Natural killer cell (primary cell): ENCODE measurements at places on chromosomes 11 and 22.

DNA sequence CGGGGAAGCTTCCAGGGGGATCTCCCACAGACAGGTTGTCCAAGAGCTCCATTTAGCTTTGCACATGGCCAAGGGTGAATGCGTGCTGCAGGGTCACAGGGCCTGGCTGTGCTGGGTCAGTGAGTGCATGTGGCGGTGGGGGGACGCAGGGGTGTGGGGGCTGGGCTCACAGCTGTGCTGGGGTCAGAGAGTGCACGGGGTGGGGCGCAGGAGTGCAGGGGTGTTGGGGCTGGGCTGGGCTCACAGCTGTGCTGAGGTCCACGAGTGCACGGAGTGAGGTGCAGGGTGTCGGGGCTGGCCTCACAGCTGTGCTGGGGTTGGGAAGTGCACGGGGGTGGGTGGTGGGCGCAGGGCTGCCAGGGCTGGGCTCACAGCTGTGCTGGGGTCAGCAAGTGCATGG, 557.7 kb downstream of the BRD1 start:
- DNase-seq, result no peak

- no peak for DNase-seq
These were observed 4.9 kb downstream of the LGALS1 start for GRCh38 chr22:37680191-37680851.

- DNase-seq, result no peak
These were observed 4.8 kb downstream of the SELENOM start for GRCh38 chr22:31102441-31103081.

DNA sequence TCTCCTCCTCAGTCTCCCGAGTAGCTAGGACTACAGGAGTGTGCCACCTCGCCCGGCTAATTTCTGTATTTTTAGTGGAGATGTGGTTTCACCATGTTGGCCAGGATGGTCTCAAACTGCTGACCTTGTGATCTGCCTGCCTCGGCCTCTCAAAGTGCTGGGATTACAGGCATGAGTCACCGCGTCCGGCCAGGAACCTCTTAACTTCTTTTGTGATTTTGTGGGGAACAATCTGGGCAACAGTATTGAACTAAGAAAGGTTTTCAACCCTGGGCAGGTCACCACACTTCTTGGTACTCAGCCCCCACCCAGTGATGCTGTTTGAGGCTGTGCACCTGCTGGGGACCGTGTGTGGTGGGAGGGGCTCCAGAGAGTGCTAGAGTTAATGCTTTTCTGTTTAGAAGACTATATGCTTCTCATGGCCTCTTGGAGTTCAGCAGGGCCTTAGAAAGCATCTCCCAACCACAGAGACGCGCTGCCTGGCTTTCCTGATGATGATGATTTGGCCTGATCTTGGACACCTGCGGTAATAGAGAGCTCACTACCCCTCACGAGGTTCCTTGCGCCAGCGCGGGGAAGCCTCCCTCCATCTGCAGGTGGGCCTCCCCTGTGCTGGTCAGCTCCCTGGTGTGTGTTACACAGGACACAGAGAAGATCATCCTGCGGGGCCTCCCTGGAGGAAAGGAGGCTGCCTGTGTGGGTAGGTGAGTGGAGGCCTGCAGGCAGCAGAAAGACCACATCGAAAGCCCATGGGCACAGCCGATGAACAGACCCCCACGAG, 1.2 kb downstream of the DENND6B start:
- DNase-seq, result no peak

- peak; percentile 71 for DNase-seq
These were observed 9.0 kb downstream of the SYN3 start for GRCh38 chr22:33049119-33049729.

GRCh38 chr11:12052676-12053605, 44.5 kb upstream of the DKK3 start:
- peak; percentile 38 for DNase-seq

DNA sequence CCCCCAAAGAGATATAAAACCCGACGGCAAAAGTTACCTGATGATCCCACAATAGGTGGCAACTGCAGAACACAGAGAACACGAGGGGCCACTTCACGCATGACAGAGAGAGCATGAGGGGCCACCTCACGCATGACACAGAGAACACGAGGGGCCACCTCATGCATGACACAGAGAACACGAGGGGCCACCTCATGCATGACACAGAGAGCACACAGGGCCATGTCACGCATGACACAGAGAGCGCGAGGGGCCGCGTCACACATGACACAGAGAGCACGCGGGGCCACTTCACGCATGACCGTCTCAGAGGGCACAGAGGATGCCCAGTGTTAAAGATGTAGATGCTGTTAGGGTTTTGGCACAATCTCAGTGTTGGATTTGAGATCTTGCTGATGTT, 1359.5 kb downstream of the TBC1D22A start:
- DNase-seq, result no peak

DNA sequence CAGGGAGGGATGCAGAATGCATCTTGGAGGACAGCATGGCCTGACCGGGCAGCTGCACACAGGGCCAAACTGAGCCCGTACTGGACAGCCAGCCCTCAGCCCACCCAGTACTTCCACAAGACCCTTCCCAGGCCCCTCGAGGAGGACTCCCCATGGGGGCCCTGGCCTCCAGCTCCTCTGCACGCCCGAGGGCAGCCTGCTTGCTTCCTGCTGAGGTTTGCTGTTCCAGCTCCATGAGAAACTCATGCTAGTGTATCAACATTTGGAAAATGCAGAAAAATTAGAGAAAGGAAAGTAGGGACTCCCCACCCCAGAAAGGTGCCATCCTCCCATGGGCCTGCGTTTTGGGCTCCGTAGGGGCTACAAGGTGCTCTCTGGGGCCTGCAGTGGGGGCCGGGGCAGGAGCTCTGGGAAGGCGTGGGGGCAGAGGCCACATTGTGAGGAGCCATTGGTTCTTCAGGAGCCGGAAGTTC, 21.3 kb upstream of the CCDC188 start:
- DNase-seq, result no peak

DNA sequence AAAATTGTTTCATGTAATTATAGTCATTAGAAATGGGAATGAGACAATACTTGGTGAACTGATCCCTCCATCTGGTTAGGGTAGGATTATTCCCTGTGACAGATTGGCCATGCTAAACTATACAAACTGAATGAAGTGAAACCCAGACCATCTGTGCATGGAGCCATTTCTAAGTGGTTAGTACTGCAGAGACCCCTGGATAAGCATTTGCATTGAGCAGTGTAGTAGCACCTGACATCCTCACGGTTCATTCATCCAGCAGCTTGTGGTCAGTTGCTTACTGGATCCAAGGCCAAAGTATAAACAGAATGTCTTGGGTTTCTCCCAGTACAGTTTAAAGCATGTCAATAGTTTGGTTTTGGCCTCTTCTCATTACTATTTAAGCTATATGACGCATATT, 93.8 kb upstream of the ARHGAP42 start:
- no peak for DNase-seq

DNA sequence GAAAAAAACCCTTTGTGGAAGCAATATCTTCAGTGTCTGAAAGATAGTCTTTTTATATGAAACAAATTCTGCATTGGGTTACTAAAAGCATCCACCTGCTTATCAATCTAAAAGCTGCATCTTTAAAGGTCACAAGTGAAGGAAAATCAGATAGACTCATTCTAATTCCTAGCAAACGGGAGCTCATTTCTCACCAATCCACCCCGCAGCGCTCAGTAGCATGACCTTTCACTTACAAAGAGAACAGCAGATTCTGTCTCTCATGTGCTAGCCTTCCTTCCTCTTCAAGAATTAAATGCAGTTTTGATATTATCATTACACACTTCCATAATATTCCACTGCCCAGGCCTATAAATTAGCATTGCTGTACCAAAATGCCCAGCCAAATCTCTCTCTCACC, 212.9 kb downstream of the CADM1 start:
- no peak for DNase-seq

DNA sequence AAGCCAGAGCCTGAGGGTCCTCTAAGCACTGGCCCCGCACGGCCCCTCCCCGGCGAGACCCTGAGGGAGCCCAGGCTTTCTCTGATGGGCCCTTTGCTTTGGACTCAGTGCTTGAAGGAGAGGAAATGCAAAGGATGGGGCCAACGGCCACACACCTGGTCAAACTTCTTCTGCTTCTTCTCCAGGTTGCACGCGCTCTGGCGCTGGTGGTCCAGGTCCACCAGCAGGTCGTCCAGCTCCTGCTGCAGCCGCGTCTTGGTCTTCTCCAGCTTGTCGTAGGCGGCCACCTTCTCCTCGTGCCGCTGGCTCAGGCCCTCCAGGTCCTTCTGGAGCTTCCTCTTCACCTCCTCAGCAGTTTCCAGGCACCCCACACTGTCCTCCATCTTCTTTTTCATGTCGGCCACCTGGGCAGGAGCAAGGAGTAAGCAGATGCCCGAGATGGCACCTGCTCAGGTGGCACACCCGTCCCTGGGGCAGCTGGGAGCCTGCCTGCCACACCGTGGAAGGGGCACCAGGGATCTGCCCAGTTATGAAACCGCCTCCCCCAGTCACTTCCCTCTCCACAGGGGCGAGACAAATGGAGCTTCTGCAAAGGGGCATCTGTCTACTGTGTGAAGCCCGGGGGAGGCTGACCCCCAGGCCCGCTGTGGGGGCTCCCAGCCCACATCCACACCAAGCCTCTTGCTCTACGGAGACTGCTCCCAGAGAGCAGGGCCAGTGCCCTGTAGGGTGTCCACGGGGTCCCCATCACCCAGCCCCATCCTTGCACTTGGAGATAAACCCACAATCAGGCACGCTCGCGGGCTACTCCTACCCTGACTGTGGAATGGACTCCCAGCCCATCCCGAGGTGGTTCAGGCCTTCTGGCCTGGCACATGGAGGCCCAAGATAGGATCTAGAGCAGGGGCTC, 39.2 kb downstream of the APOL1 start:
- no peak for DNase-seq

- no peak for DNase-seq
These were observed 16.7 kb downstream of the SSH3 start for GRCh38 chr11:67320011-67320410.

- DNase-seq, result no peak
These were observed 39.6 kb downstream of the PDE2A start for GRCh38 chr11:72634472-72635095.

DNA sequence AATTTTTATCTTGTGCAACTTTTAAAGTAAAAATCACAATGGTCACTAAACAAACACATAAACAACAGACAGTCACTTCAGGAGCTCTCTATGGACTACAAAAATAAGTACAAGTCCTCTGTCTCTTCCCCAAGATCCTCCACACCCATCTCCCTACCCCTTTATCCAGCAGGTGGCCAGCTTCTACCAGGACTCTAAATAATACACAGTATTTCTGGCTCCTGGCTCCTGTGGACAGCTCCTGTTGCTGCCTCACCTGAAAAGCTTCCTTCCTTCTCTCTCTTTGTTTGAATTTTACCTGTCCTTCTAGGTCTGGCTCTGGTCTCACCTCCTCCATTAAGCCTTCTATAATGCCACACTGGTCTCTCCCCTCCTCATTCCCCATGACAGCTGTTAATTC, 86.1 kb downstream of the CLPB start:
- no peak for DNase-seq

DNA sequence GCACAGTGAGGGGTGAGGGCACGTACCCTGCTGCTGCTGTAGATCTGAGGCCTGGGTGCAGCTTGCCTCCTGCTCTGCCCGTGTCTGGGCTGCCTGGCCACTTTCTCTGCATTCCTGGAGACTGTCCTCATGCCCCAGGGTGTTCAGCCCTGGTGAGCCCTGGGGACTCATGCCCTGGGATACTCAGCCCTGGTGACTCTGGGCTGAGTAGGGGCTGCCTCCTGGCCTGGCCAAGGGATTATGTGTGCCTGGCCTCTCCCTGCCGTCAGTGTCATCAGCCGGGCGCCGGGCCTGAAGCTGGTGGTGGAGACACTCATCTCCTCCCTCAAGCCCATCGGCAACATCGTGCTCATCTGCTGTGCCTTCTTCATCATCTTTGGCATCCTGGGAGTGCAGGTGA, 94.7 kb downstream of the CACNA1I start:
- no peak for DNase-seq
